T1000 (cell line): ENCODE measurements at places on chromosomes 1 and 21.

GRCh38 chr1:145690587-145691558 lies 16.3 kb downstream of the PDZK1 start:
- DNase-seq, result no peak

DNA sequence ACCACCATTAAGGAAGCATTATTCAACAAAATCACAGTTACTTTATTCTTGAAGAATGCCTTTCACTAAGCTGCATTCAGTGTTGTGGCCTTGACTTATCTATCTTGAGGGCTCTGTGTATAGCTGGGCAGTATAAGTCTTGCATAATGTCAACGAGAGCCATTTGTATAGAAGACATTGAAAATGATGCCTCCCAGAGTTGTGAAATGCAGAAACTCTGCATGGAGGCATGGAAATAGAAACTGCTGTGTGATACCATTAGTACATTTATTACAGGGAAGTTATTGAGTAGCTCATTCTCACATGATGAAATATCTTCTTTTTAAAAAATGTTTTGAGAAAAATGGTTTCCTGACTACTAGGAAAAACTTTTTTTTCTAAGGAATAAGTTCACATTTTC lies 111.4 kb upstream of the SNX7 start:
- no peak for DNase-seq

GRCh38 chr1:214566158-214567104 lies 15.0 kb upstream of the PTPN14 start:
- peak; percentile 36 for DNase-seq

GRCh38 chr1:3465091-3465934 lies 10.8 kb downstream of the ARHGEF16 start:
- DNase-seq, result no peak
